NCI-H1436 treated with DMSO at 0.1 percent for 48 hours (cell line): ENCODE measurements at places on chromosomes 7 and 10.

- DNase-seq = no peak
Observed at GRCh38 chr10:80161321-80162083, 29.0 kb downstream of the PLAC9 start.

- no peak for DNase-seq
Observed at GRCh38 chr7:41098846-41099245, 604.0 kb downstream of the INHBA start.

DNA sequence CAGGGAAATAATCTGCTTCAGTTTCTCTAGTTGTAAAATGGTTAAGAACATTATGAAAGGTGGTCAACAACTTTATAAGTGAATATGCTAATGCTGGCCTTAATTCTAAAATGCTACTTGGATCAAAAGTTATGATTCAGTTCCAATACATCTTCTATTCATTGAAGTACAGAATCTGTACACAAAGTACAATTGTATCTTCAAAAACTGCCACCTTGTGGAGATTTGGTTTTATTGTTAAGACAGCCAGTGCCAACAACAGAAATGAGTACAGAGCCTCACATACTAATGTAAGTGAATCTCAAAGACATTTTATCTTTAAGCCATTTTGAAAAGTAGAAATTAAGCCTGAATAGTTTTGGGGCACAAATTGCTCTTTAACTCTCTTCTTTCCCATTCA lies 194.0 kb downstream of the CFTR start:
- no peak for DNase-seq

GRCh38 chr7:134546955-134547354 lies 2.0 kb upstream of the AKR1B15 start:
- DNase-seq = no peak

DNA sequence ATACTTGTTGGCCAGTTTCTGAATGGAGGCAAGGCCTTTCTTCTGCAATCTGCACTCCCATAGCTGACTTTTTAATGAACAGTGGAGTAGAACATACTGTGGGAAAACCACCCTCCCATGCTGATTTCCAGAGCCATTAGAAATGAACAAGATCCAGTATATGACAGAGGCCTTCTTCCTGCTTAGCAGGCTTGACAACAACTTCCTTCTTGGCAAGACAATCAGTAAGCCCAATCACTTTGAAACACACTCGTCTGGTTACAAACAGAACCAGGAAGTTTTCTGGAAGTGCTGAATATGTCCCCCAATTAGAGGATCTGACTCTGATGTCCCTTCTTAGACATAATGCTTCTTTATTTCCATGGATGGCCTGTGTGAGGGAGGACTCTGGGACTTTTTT lies 103.4 kb downstream of the SAMD9 start:
- DNase-seq = no peak

DNA sequence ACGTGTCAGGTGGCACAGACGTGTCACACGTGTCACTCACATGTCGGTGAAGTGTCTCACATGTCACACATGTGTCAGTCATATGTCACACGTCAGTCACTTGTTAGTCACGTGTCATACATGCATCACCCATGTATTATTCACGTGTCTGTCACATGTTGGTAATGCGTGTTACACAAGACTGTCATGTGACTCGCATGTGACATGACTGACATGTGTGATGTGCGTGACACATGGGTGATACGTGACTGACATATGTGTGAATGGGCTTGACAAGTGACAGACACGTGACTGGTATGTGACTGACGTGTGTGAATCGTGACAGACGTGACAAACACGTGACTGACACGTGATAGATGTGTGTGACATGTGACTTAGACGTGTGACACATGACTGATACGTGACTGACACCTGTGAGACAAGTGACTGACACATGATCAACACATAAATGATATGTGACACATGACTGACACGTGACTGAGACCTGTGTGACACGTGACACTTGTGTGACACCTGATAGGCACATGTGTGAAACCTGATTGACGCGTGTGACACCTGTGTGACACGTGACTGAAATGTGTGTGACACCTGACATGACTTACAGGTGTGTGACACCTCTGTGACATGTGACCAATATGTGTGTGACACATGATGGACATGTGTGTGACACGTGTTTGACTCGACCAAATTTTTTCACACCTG lies 56.1 kb downstream of the ZNF92 start:
- no peak for DNase-seq

DNA sequence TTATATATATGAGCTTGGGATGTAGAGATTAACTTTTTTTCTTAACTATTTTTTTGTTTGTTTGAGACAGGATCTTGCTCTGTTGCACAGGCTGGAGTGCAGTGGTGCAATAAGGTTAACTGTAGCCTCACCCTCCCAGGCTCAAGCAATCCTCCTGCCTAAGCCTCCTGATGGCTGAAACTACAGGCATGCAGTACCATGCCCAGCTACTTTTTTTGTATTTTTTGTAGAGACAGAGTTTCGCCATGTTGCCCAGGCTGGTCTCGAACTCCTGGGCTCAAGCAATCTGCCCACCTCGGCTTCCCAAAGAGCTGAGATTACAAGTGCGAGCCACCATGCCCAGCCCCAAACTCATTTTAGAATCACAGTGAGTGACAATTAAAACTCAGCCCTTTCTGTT lies 105.2 kb downstream of the CUBN start:
- DNase-seq = no peak

- DNase-seq = no peak
Observed at GRCh38 chr7:123204206-123204835, 4.6 kb upstream of the SLC13A1 start.

- DNase-seq = no peak
Observed at GRCh38 chr7:116576350-116577319, 51.8 kb downstream of the CAV1 start.

- no peak for DNase-seq
Observed at GRCh38 chr7:25762511-25763462, 389.2 kb upstream of the NFE2L3 start.

DNA sequence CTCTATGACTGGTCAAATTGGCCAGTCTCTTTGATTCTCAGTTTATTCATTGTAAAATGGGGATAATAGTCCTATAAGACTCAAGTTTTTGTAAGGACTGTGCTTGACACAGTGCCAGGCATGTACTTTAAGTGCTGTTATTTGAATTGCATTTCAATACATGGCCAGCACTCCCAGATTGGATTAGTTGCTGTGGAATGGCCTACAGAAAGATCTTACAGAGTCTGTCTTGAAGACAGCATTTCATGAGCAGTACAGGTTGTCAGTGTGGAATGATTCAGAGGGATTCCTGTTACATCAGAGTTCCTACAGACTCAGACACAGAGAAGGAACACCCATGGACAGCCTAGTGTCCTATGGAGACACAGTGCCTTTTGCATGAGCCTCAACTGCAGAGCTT lies 238.1 kb upstream of the BMPER start:
- no peak for DNase-seq

DNA sequence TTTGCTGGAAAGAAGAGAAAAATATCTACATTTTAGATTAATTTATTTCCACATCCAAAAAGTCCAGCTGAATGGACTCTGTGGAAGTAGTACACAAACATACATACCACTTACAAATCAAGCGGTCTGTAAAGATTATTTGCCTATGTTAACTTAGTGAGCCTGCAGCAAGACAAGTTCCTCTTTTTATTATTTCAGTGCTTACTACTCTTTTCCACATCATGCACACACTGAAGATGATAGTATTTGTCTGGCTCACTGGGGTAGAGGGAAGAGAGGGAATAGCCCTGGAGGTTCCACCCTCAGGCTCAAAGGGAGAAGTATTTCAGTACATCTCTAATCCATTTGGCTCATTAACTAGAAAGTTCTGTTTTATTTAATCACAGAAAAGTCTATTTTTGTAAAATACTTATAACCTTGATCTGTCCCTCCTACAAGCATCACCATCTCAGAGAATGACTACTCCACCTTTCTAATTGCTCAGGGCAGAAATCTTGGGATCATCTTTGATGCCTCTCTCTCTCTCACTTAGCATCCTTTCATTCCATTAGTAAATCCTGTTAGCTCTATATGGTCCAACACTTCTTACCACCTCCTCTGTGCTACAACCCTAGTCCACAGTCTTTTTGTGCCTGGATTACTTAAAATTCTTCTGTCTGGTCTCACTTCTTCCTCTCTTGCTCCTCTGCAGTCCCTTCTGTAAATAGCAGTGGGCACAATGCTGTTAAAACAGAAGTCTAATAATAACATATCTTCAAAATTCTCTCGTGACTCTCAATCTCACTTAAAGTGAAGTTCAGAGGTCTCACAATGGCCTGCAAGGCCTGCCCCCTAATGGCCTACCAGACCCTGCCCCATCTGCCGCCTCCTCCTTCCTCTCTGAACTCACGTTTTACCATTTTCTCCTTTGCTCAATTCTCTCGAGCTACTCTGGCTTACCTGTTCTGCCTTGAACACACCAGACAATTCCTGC lies 64.3 kb upstream of the CCDC6 start:
- no peak for DNase-seq

DNA sequence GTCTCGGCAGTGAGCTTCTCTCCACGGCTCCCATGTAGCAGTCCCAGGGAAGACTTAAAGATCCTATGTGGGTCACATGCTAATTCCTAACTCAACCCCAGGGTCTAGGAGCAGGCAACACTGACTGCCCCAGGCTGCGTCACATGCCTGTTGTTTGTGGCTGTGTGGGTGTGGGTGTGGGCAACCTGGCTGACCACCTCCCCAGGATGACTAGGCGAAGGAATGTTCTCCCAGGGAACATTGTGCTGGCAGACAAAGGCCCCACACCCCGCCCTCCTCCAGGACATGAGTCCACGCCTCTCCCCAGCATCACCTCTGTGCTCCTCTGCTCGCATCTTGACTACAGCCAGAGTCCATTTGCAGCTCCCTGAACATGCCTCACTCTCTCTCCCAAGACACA lies 30.3 kb downstream of the SLC29A3 start:
- no peak for DNase-seq

DNA sequence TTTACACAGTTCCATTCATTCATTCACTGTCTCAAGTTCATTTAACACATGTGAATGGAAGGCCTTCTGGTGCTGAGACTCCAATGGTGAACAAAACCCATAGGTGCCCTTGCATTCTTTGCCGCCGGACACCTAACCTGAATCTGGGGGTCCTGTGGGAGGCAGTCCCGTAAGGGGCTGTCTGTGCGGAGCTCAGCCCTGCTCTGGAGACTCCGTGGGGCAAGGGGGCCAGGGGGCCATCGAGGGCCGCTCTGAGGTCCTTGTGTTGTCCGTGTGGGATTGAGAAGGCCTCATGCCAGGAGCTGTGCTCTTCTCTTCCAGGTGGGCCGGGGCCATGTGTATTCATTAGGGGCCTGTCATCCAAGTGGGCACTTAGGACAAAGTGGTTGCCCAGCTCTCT lies 15.3 kb downstream of the PTPRE start:
- DNase-seq = no peak

DNA sequence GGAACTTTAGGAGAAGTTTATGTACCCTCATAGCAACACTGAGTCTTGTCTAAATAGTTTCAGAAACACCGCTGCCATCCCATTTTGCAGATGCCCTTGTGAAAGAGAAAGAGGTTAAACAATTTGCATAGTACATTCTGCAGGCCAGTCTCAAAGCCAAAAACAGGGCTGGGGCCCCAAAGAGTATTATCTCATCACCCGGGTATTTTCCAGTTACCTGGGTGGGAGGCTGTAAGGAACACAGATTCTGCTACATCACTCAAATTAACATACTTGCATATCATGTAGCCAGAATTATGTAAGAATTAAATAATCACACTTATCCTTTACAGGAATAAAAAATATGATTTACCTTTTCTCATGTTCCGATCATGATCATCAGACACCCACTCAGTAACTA lies 3.1 kb upstream of the FAM171A1 start:
- no peak for DNase-seq

DNA sequence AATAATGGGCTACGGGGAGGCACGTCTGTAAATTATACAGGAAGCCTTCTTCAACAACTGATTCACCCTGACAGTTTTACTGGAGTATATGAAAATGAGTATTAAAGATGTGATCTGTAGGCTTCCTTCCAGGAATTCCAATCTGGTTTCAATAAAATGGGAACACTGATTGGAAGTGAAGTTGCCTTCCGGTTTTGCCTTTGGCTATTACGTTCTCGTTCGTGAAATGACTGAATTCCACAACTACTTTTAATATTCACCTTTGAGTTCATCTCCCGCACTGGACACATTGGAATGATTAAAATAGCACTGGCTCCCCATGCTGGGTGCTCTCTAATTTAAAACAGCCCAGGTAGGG lies 350.1 kb upstream of the MKI67 start:
- DNase-seq = no peak

- no peak for DNase-seq
Observed at GRCh38 chr10:85524001-85524666, 842.5 kb downstream of the GRID1 start.

- DNase-seq = no peak
Observed at GRCh38 chr10:123906296-123906695, 14.7 kb upstream of the CPXM2 start.

GRCh38 chr7:85703251-85704010 lies 516.6 kb upstream of the SEMA3D start:
- no peak for DNase-seq

DNA sequence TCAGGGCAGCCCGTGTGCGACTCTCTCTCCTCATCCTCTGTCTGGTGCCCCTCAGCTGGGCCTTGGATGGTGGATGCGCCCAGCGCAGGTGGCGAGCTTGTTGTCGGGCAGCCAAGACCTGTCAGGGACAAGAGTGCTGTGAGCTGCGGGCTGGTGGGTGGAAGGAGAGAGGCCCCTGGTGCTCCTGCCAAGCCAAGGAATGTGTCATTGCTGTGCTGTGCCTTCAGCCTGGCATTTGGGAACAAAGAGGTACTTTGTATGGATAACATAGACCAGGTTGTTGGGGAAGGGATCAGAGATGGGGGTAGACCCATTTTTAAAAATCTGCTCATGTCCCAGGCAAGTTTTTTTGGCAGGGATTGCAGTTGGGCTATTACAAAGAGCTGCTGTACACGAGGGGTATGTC lies 120.9 kb downstream of the PKD1L1 start:
- DNase-seq = no peak

DNA sequence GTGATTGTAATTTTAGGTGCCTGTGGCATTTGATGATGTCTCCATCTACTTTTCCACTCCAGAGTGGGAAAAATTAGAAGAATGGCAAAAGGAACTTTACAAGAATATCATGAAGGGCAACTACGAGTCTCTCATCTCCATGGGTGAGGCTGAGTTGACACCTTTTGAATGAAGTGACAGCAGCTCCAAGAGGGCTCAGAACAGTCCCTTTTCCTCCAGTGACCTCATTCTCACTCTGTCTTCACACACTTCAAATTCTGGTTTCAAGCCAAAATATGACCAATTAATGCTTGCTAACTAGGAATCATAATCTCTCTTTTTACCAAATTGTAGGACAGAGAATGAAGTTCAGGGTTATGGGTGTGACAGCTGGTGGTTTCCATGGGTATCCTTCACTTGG lies 18.9 kb downstream of the ZNF398 start:
- DNase-seq = no peak

DNA sequence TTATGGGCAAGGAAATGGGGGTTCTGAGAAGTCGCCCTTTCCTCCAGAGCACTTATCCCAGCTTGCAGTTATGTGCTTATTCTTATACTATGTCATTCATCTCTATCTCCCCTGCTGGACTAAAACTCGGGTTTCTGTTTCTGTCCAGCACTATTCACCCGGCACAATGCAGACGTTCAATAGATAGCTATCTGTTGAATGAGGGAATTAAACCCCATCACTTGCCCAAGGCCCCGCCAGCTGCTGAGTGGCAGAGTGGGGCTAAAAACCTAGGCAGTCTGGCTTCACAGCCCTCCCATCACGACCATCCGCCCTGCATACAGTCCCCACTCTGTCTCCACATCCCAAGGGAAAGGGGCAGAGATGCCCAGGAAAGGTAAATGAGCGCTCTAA lies 5.4 kb downstream of the SLIT1 start:
- DNase-seq = no peak

GRCh38 chr7:155609185-155609584 lies 35.3 kb upstream of the RBM33 start:
- no peak for DNase-seq
